ENCODE measurements at places on chromosomes 4 and X.

GRCh38 chr4:102298716-102299115, 46.6 kb downstream of the SLC39A8 start:
- DNase-seq: no peak

- no peak for DNase-seq
Measured at GRCh38 chr4:103074744-103075434, 1.7 kb downstream of the SLC9B2 start.

DNA sequence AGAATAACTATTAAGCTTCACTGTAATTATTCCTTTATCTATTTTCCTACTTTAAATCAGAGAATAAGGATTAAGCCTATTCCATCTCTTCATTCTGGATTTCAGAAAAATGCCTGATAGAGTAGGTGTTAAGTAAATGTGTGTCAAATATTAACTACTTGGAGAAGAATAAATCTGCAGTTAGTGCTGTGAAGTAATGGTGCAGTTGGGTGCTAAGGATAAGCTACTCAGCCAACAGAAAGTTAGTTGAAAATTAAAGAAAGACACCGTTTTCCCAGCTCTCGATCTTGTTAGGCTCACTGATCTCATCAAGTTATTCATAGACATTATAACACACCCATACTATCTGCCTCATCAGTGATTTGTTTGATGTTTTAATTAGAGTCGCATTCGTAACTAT, 7.1 kb downstream of the PF4V1 start:
- no peak for DNase-seq

- no peak for DNase-seq
Measured at GRCh38 chr4:5845035-5845905, 47.6 kb downstream of the CRMP1 start.

GRCh38 chrX:2185341-2186082, 315.3 kb downstream of the DHRSX start:
- DNase-seq: no peak

- DNase-seq: no peak
Measured at GRCh38 chr4:152029631-152030030, 268.8 kb upstream of the GATB start.

DNA sequence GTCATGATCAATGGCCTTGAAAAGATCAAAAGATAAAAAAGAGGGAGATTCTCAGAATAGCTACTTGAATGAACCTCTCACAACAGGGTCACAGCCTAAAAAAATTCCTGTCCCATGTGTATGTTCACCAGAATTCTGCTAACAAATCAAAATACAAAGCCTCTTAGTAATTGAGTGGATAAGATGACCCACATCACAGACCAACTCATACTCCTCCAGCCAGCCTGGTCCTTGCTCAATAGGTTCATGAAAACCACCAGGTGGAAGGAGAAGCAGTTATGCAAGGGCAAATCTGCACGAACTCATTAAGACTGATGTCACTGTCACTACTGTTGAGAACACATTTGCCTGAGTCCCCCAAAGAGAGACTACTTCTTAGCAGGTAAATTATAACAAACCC, 21.5 kb downstream of the WDFY3 start:
- DNase-seq: no peak

DNA sequence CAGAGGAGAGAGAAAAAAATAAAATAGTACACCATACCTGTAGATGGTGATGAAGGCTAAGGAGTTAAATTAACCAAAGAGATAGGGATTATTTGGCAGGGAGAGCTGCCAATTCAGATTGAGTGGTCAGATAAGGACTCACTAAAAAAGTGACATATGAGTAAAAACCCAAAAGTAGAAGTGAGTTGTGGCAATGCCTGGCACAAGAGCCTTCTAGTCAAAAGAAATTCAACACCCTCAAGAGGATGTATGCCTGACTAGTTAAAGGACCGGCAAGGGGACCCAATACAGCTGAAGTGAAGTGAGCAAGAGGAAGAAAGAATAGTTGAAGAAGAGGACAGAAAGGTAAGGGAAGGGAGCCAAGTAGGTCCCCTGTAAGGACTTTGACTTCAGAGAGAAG, 34.9 kb downstream of the ELF2 start:
- no peak for DNase-seq

GRCh38 chrX:119503484-119503861, 35.2 kb downstream of the SLC25A5 start:
- no peak for DNase-seq
